ENCODE measurements at places on chromosomes 16 and 17. TPM values are rescaled to one million over a fixed set of nuclear protein-coding genes. Genes with fewer than 3 reads are reported as not detected.

The HYDIN gene
- 0.53 TPM for polyA plus RNA-seq

- DNase-seq = peak; percentile 80
These were observed 179.6 kb upstream of the TNRC6C start for GRCh38 chr17:77778636-77779489.

DNA sequence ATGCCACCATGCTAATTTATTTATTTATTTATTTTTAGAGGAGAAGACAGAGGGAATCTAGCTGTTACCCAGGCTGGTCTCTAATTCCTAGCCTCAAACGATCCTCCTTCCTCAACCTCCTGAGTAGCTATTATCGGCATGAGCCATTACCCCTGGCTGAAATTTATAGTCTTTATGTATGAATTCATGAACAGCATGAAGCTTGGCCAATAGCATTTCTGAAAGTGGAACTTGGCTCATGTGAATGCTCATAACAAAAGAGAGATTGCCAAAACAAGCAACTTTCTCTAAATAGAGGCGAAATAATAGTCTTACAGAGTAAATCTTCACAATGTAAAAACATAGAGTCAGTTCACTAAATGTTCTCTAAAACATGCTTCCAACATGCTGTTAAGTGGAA is 30.1 kb upstream of the SMURF2 start:
- DNase-seq = no peak

The TAOK1 gene
- polyA plus RNA-seq = 17.4 TPM

DNA sequence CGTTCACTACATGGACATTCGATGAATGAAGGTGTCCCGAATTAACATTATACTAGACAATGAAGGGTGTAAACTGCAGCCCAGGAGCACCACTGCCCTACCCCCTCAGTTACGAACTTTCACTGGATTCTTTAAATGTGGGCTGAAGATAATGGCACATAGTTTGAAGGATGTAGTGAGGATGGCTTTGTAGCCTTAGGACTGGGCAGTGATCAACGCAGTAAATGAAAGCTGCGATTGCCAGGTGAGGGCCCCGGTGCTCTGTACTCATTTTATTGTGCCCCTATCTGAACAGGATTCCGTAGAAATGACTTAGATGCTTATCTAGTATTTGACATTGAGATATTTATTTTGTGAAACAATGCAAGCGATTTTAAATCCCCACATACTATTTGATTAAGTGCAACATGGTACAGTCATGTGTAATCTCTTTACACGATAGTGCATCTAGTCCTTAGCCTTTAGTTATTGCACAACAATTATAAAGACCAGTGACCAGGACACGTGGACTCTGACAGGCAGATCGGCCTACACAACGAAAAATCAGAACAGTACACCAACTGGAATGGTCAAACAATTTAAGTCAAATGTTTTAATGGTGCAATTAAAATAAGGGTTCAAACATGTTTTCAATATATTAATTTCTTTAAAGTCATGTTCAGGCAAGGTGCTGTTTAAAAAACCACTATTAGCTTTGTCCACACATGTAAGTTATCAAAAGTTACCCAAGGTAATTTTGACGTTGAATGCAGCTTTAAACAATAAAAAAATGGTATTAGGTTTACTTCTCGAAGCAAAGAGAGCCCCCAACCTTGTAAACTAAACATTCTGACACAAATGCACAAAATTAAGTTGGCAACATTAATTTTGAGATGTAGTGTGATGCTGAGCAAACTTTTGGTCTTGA is 17.4 kb upstream of the ERN1 start:
- no peak for DNase-seq

- DNase-seq = no peak
These were observed 1.6 kb downstream of the AMFR start for GRCh38 chr16:56423584-56424403.

The VTN gene
- 16.9 TPM for polyA plus RNA-seq

- DNase-seq = no peak
These were observed 592 bp downstream of the IL21R start for GRCh38 chr16:27402569-27402963.

GRCh38 chr17:34228781-34229180 is 26.3 kb upstream of the CCL2 start:
- no peak for DNase-seq

The PPY gene
- polyA plus RNA-seq = not detected

The MPO gene
- polyA plus RNA-seq = not detected

DNA sequence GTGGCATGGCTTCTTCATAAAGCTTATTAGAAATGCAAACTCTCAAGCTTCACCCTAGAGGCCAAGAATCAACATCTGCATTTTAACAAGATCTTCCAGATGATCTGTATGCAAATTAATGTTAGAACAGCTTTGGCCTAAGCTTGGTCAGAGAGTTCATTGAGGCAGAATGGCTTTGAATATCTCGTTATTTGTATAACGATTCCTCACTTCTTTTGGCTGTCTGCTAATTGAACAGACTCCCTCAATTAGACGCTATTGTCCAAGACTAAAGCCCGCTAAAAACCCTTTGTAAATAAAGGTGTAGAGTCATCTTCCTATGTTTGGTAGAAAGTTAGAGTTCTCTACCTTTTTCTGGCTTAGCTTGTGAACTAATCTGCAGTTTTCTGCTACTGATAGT is 1453.7 kb downstream of the CDH8 start:
- DNase-seq = no peak

DNA sequence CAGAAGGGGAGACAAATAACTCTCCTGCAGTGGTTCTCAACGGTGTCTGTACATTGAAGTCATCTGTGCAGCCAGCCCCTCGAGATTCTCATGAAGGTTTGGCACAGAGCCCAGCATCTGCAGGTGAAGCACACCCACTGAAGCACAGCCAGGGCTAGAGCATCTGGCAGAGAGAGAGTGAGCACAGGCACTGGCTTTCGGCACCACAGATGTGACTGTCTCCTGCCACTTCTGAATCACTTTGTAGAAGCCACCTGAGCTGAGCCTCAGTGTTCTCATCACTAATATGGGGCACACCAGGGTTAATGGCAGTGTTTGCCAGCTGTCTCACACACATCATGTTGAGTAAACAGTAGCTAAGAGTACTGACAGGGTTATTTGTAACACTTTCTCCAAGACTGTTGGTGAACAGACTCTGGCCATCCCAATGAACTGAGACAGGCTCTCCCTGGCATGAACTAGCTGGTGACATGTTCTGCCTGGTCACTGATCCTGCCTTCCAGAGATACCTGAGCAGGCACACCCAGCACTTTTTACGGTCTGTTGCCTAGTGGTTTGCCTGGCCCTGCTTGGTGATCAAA is 10.9 kb downstream of the HSPB9 start:
- no peak for DNase-seq

- no peak for DNase-seq
These were observed 14.5 kb upstream of the CDH13 start for GRCh38 chr16:82612263-82612662.

The EFCAB5 gene
- not detected for polyA plus RNA-seq

GRCh38 chr17:82281502-82282238 is 8.2 kb upstream of the CSNK1D start:
- DNase-seq = no peak

DNA sequence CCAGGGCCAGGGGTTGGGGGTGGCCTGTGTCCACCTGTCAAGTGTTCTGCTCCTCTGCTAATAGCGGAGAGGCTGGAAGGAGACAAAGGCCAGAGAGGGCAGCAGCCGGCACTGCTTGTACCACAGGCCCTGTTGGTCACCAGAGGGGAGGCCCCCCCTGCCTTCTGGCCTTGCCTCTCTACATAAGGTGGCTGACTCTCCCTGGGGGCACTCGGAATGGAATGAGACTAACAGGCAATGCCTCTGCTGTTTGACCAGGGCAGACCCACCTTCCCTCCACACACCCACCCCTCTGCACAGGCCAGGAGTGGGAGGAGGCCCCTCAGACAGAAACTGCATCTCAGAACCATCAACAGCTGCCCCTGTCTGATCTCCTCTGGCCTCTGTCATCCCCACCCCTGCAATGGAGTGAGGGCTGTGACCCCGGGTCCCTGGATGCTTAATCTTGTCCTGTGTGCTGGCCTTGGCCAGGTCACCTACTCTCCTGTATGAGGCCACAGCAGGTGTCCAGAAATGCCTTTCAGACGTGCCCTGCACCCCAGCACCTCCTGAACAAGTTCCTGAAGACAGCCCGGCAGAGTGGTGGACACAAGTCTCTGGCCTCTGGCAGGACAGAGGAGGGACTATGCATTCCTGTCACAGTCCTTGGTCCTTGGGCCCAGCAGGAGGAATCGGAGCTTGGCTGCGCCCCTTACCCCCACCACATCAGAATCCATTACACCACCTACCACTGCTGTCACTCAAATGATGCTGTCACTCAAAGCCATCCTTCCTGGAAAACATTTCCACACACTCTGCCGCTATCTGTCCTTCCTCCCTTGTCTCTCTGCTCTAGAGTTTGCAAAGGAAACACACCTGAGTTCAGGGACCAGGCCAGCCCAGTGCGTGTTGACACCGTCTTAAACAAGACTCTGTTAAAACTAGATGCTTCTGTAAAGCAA is 107.5 kb upstream of the ZNF750 start:
- no peak for DNase-seq

The RHBDF1 gene
- 23.9 TPM for polyA plus RNA-seq

The RSKR gene
- polyA plus RNA-seq = 3.6 TPM

DNA sequence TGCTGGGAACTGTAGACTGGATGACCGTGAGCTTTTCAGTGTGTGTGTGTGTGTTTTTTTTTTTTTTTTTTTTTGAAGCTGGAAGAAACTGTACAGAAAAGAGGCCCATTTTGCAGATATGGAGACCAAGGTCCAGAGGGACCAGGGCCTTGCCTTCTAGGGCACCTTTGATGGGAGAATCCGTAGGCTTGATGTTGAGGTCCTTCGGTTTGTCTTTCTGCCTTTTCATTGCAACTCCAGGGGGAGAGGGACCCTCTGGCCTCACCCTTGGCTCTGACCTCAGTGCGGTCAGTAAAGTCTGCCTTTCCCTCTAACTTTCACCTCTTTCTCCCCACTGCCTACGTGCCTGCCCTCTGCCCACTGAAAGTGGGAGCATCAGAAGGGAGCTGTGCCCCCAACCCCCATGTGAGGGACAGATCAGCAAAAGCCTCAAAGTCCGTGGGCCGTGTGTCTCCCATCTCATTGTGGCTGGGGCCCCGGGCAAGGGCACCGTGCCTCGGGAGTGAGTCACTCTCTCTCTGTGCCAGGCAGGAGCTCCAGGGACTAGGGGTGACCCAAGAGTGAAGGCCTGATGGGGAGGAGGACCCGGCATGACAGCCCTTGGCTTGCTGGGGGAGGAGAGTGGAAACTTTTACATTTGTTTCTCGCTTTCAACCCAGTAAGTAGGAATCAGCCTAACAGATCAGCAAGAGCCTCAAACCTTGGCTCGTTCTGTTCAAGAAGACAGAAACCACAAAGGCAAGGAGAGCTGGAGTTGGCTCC is 123.6 kb downstream of the CMIP start:
- DNase-seq = peak; percentile 73

GRCh38 chr16:87490096-87490798 is 2.6 kb downstream of the ZCCHC14 start:
- no peak for DNase-seq

The CSF3 gene
- polyA plus RNA-seq = 0.46 TPM

DNA sequence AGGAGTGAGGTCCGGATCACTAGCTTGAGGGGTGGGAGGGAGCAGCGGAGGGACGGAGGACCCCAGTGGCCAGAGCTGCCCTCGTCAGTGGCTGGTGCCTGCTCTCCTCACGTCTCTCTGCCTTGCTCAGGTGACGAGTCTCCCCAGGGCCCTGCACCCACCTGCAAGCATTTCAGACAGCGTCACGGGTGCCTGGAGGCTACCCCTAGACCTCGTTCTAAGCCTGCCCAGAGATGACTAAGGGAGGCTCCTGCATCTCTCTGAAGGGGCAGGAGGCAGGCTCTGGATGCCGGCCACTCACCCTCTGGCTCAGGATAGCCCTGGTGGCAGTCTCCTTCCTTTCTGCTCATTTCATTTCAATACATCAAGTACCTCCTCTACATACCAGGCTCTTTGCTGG is 68.8 kb downstream of the MRC2 start:
- DNase-seq = no peak

- no peak for DNase-seq
These were observed 454.5 kb downstream of the CDH11 start for GRCh38 chr16:64667334-64667877.

DNA sequence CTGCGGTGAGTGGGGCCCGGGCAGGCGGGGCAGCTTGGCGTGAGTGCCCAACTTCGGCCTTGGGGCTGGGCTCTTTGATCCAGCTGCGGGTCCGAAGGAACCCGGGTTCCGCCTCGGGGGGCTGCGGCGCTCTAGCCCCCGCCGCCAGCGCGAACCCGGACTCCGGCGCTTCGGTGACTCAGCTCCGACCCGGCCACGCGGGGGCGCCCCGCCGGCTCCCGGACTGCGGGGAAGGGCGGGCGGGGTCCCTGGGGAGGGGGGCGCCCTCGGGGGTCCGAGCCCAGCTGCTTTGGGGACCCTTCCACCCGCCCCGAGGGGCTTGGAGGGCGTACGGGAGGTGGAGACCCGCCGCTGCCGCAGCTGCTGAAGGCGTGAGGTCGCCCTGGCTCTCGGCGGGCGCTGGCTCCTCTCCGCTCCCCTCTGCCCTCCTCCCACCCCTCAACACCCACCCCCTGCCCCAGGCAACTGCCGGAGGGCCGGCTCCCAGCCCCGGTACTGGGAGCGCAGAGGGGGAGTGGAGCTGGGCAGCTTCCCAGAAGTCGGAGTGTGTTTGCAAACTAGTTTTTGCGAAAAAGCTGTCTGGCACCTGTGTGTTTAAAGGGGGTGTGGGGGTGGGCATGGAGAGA is 516 bp downstream of the CPNE2 start:
- DNase-seq = peak; percentile 40

The TBC1D3I gene
- polyA plus RNA-seq = not detected

The AHSP gene
- polyA plus RNA-seq = not detected

The CHST4 gene
- not detected for polyA plus RNA-seq

- DNase-seq = no peak
These were observed 21.5 kb upstream of the RBFOX3 start for GRCh38 chr17:79632432-79632735.

DNA sequence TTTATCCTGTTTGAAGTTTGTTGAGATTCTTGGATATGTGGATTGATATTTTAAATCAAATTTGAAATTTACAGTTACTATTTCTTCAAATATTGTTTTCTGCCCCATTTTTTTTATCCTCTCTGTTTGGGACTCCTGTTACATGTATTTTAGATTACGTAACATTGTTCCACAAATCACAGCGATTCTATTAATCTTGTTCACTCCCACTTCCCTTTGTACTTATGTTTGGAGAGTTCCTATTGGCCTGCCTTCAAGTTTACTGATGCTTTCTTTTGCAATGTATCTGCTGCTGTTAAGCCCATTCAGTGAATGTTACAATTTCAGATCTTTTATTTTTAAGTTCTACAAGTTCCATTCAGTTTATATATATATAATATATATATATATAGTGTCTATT is 288.3 kb upstream of the TNRC6C start:
- DNase-seq = no peak

- no peak for DNase-seq
These were observed 3.7 kb upstream of the RAB40C start for GRCh38 chr16:586047-586644.

DNA sequence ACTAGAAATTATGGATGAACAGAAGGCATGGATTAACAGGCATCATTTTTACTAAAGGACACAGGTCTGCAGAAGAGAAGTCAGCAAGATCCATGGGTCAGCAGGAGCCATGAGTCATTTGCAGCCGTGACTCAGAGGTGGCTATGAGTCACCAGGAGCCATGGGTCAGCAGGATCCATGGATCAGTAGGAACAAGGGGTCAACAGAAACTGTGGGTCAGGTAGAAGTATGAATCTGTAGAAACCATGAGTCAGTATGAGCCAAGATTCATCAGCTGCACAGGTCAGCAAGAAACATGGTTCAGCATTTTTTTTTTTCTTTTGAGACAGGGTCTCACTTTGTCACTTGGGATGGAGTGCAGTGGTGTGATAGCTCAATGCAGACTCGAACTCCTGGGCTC is 58.2 kb upstream of the HS3ST4 start:
- DNase-seq = no peak

- no peak for DNase-seq
These were observed 1.4 kb downstream of the UBE2O start for GRCh38 chr17:76451506-76451905.
